Stimulated activated CD8-positive, alpha-beta memory T cell treated with anti-CD3 and anti-CD28 coated beads, Interleukin-4, amount 100 ng/mL, for 1 hour (primary cell): ENCODE measurements at places on chromosomes 6 and 20.

- no peak for DNase-seq
Observed at GRCh38 chr6:56524891-56525703, 117.6 kb downstream of the DST start.

GRCh38 chr6:159790956-159791598 is 810 bp downstream of the MRPL18 start:
- DNase-seq = no peak

- no peak for DNase-seq
Observed at GRCh38 chr6:5828296-5828695, 178.4 kb downstream of the NRN1 start.

DNA sequence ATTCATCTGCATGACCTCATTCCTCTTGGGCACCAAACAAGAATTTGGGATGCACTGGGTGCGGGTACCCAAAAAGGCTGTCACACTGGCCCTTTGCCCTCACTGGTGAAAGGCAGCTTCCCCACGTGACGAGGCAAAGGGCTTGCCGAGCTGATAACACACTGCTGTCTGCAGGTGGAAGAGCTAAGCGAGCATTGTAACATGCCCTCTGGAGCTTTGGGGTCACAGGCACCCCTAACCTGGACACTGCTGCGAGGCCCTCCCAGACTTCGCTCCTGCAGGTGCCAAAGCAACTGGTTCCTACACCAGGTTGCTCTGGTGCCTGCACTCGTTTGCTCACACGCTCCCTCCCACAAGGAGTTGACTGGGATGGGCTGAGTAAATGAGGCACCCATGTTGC is 1595.7 kb downstream of the HACE1 start:
- no peak for DNase-seq

DNA sequence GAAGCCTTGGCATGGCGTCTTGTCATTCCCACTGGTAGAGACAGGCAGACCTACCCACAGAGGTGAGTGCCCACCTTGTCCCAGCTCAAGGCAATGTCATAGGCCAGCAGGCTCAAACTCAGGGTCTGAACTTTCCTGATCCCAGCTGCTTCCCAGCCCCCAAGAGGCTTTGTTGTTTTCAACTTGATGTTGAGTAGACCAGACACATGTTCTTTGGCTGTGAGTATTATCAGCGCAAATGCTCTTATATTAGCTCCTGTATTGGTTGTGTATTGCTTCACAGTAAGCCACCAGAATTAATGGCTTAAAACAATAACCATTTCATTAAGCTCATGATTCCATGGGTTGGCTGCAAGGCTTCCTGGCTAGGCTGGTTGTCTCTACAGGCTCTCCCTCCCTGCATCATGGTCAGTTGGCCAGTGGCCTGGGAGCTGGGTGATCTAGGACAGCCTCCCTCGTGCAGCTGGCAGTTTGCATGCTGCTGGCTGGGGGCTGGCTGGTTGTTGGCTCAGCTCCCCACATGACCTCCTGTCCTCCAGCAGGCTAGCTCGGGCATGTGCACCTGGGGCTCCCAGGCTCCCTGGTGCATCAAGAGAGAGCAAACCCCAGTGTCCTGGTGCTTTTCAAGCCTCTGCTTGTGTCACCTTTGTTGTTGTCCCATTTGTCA is 21.6 kb downstream of the TOX2 start:
- DNase-seq = no peak

GRCh38 chr6:16060039-16060438 is 68.8 kb upstream of the MYLIP start:
- no peak for DNase-seq

GRCh38 chr20:4243071-4243470 is 227.7 kb upstream of the RNF24 start:
- DNase-seq = no peak

DNA sequence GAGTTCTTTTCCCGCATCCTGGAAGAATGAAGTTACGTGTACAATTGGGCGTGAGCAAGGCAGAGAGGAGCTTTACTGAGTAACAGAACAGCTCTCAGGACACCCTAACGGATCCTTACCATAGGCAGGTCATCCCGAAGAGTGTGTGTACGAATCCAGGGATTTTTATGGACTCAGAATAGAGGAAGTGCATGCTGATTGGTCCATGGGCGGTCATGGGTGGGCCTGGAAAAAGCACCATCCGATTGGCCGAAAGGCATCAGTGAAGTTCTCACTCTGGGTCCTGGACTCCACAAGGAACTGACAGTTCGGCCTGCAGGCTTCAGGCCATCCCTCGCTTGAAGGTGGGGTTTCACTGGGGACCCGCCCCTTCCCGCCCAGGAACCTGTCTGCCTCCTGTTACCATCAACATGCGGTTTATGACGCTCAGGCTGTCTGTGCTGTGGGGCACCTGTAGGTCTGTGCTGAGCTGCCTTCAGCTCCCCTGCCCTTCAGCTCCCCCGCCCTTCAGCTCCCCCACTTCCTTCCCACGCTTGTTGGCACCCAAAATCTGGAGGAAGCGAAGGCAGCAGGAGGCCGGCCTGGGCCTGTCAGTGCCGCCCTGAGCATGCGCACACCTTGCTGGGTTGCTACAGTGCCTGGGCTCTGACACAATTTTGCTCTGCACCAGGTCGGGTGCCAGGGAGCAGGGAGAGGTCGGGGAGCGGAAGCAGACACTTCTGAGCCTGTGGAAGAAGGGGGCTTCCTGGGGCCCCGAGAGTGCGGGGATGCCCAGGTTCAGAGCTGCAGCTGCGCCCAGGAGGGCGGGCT is 57.9 kb upstream of the MANEA start:
- no peak for DNase-seq

DNA sequence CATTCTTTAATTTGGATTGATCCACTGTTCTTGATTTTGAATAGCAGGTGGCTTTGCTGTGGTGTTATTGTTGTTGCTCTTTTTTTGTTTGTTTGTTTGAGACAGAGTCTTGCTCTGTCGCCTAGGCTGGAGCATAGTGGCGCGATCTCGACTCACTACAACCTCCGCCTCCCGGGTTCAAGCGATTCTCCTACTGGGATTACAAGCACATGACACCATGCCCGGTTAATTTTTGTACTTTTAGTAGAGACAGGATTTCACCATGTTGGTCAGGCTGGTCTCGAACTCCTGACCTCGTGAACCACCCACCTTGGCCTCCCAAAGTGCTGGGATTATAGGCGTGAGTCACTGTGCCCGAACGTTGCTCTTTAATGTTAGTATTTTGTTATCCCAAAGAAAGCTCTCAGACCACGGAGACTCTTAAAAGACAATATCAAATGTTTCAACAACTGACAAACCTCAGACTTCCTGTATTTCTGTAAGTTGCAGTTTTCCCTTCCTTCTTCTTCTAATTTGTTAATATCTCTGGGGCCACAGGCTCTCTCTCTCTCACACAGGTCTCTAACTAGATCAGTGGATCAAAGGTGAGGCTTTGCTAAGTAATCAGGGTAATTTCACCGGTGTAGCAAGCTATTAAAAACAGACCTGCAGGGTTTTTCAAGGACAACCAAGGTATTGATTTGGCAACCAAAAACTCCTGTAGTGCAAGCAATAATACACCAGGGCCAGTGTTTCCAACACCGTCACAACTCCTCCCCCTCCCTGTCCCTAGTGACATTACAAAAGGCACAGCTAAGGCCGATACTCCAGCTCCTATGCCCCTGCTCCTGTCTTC is 48.8 kb upstream of the ZNF217 start:
- DNase-seq = no peak

GRCh38 chr6:109143191-109143590 is 47.9 kb downstream of the CEP57L1 start:
- DNase-seq = no peak

GRCh38 chr20:919491-919916 is 3.4 kb upstream of the ANGPT4 start:
- DNase-seq = no peak

DNA sequence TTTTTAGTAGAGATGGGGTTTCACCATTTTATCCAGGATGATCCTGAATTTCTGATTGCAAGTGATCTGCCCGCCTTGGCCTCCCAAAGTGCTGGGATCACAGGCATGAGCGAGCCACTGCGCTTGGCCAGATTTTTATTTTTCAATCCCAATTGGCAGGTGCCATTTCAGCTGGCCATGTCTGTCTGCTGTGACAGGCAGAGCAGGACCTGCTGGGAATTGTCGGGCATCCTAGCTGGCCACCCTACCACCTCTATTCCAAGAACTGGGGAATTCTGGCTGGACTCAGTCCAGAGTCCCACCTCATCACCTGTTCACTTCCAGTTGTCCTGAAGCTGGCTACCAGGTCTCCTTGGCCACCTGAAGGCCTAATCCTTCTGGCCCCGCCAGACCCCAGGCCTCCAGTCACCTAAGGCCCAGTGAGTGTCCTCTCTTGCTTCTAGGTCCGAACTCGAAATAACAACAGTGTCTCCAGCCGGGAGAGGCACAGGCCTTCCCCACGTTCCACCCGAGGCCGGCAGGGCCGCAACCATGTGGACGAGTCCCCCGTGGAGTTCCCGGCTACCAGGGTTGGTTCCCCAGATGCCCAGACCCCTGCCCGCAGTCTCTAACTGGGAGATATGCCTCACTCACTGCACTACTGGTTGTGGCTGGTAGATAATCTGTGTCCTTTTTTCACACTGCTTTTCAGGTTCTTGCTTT is 24.0 kb downstream of the DNMT3B start:
- no peak for DNase-seq

GRCh38 chr20:24672886-24673677 is 203.7 kb downstream of the SYNDIG1 start:
- DNase-seq = no peak

DNA sequence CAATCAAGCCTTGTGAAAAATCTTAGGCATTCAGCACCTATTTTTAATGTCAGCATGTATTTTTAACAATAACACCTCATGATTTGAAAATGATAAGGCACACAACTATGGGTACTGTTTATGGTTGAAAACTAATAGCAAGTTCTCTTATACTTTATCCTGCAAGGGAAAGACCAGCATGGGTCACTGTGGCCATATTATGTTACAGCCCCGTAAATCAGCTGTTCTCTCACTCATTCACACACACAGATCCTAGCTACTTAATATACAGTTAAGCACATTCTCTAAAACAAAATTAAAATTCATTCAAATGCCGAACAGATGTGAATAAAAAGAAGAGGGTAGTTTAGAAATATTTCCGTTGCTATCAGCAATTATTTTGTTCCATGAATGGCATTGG is 224.4 kb downstream of the OGFRL1 start:
- DNase-seq = no peak

DNA sequence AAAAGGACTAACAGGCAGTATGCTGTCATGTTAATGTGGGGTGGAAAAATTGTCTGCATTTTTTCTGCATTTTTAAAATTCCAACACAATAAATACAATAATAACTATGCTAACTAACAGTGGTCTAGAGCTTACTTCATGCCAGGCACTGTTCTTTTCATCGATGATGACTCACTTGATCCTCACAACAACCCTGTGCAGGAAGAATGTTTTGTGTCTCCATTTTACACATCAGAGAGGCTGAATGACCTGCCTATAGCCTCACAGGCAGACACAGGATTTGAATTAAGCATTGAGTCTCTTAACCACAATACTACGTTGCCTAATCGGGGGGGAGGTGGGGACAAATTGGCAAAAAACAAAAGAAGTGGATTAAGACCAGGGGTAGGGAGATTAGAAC is 26.9 kb upstream of the FANCE start:
- DNase-seq = no peak

- no peak for DNase-seq
Observed at GRCh38 chr20:23646106-23646873, 8.5 kb upstream of the CST3 start.

DNA sequence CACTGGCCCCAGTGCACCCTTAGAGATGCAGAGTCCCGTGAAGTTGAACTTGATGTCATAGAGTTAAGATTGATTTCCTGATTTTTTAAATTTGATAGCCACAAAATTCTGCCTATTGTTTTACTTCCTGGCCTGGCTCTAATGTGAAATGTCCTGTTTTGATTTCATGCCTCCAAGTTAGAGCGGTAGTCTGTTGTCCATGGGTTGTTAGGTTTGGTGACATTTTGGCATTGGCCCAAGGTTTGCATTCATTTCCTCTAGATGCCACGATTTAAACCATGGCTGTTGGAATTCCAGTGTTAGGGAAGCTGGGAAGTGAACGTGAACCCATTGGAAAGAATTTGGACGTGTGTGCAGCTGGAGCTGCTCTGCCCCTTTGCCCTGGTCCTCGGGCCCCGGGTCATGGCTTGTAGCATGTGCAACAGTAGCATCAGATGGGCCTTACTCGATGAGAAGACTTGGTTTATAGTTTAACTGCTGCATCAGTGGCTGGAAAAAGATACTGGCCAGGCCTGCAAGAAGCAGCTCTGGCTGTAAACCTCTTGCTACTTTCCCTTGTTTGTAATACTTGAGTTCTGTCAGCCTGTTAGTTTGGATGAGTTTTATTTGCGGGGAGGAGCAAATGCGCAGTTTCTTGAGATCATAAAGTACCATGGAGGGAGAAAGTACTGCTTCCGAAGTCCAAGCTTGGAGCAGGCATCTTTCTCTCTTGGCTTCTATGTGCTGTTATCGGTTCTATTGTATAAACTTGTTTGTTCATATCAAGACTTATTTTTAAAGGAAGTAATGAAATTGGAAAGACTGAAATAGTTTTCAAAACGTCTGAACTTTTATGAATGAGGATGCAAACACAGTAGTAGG is 121.4 kb upstream of the CLDN20 start:
- no peak for DNase-seq

- no peak for DNase-seq
Observed at GRCh38 chr6:52363228-52363867, 1.4 kb downstream of the PAQR8 start.

GRCh38 chr6:51077821-51078518 is 259.3 kb downstream of the TFAP2B start:
- DNase-seq = no peak

DNA sequence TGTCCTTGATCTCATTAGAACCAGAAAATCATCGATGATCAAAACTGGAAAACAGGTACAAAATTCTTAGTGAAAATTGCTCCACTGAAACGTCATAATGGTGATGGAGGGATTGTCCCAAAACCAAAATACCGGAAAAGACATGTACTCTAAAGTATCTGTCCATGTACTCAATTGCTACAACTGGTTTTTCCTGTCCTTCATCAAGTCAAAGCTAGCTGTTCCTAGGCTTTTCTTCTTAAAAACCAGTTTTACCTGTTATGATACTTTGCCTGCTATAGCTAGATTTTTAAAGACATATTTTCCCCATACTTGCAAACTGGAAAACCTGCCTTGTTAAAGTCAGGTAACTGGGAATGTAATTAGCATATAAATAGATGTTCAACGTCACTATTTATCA is 50.5 kb upstream of the LRRC1 start:
- DNase-seq = no peak
